ENCODE measurements at places on chromosomes 2 and 18. TPM values are rescaled to one million over a fixed set of nuclear protein-coding genes. Genes with fewer than 3 reads are reported as not detected.

DNA sequence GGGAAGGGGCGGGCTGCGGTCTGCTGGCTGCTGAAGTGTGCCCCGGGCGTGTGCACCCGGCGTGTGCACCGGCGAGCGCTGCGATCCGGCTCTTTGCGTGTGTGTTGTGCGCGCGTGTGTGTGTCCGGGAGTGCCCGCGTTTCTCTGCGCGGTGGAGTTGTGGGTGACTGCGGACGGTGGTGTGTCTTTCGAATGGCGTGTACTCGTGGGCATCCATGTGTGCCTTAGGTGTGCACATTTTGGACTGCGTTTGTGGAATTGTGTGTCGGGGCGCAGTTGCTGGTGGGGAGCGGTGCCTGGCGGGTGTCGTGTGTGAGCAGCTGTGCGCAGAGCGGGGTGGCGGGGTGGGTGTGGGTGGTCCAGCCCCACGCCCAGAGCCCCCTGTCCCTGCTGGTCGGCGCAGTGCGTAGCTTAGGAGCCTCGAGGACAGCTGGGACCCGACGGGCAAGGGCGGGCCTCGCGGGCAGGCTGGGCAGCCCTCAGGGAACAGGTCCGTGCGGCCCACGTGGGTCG is 533 bp downstream of the HPCAL1 start:
- DNase-seq: no peak

- no peak for DNase-seq
Measured at GRCh38 chr2:231455222-231455621, 9.1 kb downstream of the NCL start.

DNA sequence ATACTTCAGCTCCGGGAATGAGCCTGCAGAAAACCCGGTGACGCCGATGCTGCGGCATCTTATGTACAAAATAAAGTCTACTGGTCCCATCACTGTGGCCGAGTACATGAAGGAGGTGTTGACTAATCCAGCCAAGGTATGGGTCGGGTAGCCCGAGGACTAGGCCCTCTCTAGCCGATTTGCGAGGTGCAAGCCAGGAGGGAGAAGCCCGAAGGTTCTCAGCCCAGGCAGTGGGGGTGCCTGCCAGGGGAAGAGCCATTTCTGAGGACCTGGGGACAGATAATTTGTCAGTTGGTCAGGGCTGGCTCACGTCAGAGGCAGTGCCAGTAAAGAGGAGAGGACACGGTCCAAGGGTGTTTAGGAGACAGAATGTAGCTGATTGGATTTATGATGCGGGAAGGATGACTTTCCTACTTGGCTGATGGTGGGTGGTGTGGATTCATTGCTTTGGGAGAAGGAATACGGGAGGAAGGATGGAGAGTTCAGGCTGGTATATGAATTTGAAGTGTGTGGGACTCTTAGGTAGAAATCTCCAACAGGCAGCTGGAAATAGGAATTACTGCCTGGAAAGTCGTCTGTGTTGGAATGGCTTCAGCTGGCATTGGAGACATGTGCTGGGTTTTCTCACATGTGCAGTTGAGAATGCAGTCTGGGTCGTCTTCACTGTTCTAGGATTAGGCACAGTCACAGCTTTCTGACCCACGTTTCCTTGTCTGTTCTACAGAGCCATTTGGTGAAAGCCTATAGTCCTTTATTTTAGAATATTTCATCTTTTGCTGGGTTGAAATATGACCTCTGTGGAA is 874 bp downstream of the NDUFAF7 start:
- no peak for DNase-seq

Gene ASPRV1
- 0.78 TPM for total RNA-seq

Gene FBLN7
- 5.1 TPM for total RNA-seq
